ENCODE measurements at places on chromosomes 3 and 15. TPM values are rescaled to one million over a fixed set of nuclear protein-coding genes. Genes with fewer than 3 reads are reported as not detected.

The AHSG gene
- not detected for total RNA-seq

The PODXL2 gene
- total RNA-seq, result 45.8 TPM

The KIF15 gene
- 31.8 TPM for total RNA-seq

The VEPH1 gene
- 11.5 TPM for total RNA-seq

DNA sequence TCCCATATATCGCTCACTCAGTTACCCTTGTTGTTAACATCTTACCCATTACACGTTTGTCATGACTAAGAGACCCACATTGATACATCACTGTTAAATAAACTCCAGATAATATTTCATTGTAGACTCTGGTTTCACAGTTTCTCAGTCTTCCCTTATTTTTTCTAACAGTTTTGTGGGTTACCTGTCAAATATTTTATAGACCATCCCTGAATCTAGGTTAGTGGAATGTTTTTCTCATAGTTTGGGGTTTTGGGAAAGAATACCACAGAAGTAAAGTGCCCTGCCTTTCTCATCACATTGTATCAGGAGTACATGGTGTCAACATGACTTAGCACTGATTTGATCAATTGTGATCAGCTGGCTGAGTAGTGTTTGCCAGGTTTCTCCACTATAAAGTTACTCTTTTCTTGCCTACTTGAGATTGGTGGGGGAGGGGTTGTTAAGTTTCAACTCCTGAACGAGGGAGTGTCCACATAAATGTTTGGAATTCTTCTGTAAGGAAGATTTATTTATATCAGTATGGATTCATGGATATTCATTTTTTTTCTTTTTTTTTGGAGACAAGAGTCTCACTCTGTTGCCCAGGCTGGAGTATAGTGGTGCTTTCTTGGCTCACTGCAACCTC, 25.9 kb downstream of the RNF111 start:
- no peak for DNase-seq

DNA sequence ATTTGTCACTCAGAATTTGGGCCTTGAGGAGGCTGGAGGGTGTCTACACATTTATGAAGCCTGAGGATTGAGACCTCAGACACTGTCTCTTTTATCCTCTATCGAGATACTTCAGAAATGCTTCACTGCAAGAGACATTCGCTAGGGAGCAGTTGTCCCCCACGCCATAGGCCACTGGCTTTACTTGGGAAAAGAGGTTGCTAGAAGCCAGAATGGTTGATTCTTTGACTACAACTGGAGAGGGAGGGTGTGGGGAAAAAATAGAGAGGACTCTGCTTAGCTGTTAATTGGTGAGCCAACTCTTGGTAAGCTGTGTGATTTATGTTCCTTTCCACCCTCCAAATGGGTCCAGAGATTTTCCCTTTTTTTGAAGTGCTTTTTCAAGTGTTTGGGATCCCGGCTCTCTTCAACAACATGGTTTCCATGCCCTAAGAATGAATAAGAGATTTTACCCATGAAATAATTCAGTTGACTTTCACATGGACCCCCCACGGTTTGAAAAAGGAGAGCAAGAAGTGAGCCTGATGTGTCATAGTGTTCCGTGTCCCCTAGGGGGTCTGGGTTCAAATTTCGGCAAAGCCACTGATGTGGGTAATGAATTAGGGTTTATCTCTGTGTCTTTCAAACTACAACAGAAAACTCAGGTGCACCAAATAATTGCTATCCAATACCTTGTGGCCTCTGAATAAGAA, 2.7 kb downstream of the BOC start:
- no peak for DNase-seq

- no peak for DNase-seq
Measured at GRCh38 chr15:92467245-92467644, 73.6 kb downstream of the ST8SIA2 start.

DNA sequence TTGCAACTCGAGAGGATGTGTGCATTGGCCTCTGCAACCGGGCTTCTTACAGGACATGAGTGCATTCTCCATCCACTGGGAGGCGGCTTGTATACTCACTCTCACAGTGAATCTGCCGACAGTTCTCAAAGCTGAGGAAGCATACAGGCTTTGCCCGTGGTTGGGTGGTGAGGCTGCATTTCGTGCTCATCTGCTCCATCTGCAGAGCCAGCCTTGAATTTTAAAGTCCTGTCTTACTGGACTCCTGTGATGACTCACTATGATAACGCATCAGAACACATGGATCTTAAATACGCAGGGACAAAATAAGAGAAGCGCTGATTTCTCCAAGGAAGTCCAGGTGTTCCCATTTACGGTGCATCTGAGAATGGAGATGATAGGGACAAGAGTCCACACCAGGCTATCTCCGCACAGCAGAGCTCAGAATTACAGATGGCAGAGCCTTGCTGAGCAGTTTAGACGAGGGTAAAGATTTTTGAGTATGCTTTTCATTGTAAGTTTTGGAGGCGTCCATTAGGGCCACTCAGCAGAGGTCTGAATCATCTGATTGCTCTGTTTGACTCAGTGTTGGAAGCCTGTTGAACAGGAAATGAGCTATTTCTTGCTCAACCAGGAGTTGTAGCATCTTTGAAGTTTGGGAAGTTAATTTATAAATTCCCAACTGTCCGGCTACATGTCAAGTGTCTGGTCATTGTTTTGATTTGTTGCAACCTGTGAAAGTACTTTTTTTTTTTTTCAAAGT, 87.1 kb downstream of the GABRG3 start:
- peak; percentile 59 for DNase-seq

GRCh38 chr3:54968546-54969172, 40.8 kb upstream of the LRTM1 start:
- no peak for DNase-seq

DNA sequence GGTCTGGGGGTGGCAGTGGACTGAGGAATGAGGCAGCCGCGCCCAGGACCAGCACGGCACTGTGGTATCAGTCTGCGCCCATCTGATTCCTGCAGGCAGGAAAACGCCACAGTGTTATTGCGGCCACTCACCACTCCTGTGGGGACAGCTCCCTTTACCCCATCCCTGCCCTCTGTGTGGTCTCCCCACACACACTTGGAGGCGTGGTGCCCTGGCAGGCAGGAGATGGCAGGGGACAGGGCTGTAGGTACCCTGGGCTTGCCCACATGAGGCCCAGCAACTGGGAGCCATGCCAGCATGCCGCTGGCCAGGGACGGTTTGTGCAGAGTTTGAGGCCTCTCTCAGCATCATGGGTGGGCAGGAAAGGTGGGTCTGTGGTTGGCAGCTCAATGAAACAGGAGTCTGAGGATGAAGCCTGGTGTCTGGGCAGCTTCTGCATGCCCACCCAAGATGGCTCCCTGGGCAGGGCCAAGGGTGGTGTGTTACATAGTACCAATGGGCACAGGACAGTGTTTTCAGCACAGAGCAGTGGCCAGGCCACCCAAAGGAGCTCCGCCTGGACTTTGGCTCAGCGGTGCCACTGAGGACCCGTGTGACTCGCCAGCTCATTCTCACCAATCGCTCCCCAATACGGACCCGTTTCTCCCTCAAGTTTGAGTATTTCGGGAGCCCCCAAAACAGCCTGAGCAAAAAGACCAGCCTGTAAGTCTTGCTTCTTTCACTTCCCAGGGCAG, 27.2 kb downstream of the ACAA1 start:
- no peak for DNase-seq

GRCh38 chr3:170418422-170419398, at the start of gene CLDN11:
Gene CLDN11, plus strand, starts transcription at chr3:170418868. Its CDS starts 199 bp downstream, at chr3:170419067.
- DNase-seq, result peak; percentile 66

GRCh38 chr3:9686050-9686550, 17.5 kb upstream of the CPNE9 start:
- DNase-seq, result no peak

- no peak for DNase-seq
Measured at GRCh38 chr3:30341851-30342250, 264.6 kb upstream of the TGFBR2 start.

DNA sequence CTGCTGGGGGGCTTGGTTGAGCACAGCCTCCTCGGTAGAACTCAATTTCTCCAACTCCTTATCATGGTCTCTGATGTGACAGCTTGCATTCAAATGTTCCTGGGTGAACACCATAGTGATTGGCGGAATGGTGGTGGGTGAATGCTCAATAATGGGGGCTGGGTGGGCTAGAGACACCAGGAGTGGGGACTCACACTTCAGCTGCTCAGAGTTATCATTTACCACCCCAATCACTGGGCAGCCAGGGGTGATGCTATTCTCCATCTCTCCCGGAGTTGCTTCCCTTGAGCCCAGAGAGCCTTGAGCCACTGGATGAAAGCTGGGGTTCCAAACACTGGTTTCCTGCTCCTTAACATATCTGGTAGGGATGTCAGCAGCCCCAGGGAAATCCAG, 88.7 kb downstream of the DHX30 start:
- no peak for DNase-seq

DNA sequence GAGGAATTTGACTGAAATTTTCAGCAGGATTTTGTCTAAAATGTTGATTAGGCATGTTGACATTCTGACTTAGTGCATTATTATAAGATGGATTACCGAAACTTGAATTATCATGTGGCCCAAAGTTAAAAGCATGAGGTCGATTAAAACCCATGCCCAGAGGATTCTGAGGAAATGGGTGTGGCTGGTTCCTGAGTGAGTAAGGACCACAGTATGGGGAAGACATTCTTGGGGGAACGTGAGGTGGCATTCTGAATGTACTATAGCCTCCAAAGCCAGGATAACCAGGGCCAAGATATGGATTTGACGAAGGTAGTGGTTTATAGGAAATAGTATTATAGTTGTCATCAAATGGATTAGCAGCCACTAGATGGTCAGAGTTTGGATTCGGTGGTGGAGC, 38.7 kb upstream of the DNAAF4 start:
- peak; percentile 48 for DNase-seq

- no peak for DNase-seq
Measured at GRCh38 chr3:2826453-2826852, 283.7 kb downstream of the IL5RA start.

Data from PC-3 (cell line).